Fibroblast of lung (primary cell): ENCODE measurements at places on chromosomes 1 and 21. TPM values are rescaled to one million over a fixed set of nuclear protein-coding genes. Genes with fewer than 3 reads are reported as not detected.

DNA sequence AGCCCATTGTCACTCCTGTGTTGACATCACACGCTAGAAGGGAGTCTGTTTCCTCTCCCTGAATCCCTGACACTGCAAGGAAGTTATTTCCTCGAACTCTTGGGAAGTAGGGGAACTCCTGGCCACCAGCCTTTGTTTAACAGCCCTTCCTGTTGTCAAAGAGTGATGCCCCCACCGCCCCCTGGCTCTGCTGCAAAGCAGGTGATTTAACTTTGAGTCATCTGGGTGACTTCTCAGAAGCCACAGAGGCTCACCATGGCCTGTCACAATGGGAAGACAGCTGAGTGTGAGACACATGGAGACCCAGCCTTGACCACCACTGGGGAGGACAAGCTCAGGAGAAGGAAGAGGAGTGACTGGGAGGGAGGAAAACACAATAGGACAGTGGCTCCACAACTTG, 182.8 kb downstream of the PSMG1 start:
- H3K36me3 ChIP-seq, result no peaks in the 10 kb centered on the region
- H3K4me1 ChIP-seq, result peaks cover 21% of the 10 kb centered on the region
- no peak overlapping the region for H3K27ac ChIP-seq
- H3K4me3 ChIP-seq, result no peak overlapping the region
- no peak for DNase-seq

- no peak for DNase-seq
- H3K36me3 ChIP-seq, result no peaks in the 10 kb centered on the region
- no peaks in the 10 kb centered on the region for H3K4me1 ChIP-seq
- H3K27ac ChIP-seq, result no peak overlapping the region
These were observed 74.7 kb downstream of the RIPK4 start for GRCh38 chr21:41692185-41692565.

GRCh38 chr1:157134442-157134841, 3.8 kb downstream of the ETV3 start:
- DNase-seq, result no peak
- no peaks in the 10 kb centered on the region for H3K27me3 ChIP-seq
- H3K36me3 ChIP-seq, result peaks cover 9% of the 10 kb centered on the region

The ITGB2 gene
- not detected in 2 replicates for total RNA-seq

- H3K36me3 ChIP-seq, result no peaks in the 10 kb centered on the region
- peaks cover 30% of the 10 kb centered on the region for H3K27me3 ChIP-seq
- DNase-seq, result peak; percentile 11
- H3K4me3 ChIP-seq, result peak within 1 kb of the TSS; percentile 33
- peaks cover 4% of the 10 kb centered on the region for H3K4me1 ChIP-seq
- no peak within 1 kb of the TSS for H3K27ac ChIP-seq
These were observed at the start of gene TRIM67 for GRCh38 chr1:231161667-231162296. Gene TRIM67 (plus strand): TSS chr1:231162058. CDS start chr1:231162970, 912 bp downstream.

DNA sequence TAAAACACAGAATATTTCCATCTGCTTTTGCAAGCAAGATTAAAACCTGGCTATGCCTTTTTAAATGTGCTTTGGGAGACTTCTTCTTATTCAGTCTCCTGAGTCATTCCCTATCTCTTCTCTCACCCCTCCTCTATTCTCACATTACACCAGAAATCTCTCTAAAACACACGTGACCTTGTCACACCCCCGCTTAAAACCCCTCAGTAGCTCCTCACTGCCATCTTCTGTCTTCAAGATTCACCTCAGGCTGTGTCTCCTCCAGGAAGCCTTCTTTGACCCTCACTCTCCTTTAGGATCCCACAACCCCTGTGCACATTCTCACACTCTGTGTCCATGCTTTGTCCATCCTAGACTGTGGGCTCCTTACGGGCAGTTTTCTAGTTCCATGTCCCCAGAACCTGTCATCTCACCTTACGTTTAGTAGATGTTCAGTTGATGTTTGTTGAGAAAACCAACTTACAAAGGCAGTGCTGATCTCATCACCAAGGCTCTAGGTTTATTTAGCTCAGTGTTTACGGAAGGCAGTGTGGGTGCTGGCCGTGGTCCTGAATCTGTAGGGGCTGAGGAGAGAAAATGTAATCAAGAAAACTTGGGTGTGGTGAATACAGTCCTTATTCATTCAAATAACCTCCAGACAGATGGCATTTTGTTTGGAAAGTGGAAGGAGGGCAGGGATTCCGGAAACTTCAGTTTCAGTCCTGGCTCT, 143.5 kb downstream of the DMRTA2 start:
- H3K27ac ChIP-seq, result no peak overlapping the region
- DNase-seq, result peak; percentile 3

DNA sequence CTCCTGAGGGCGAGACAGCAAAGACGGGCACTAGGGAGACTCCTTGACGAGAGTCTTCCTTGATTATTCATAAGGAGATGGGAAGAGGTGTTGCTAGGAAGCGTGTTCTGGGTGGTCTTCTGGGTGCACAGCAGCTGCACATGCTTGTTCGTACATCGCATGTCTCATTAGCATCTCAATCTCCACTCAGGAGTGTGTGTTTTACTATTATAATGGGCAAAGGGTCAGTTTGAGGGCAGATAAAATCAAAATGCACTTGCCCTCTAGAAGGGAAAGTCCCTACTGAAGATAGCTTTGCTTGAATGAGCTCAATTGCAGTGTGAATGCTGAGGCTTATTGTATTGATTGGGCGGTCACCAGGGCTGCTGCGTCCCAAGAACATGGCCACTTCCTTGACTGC, 50.2 kb upstream of the SCCPDH start:
- H3K27me3 ChIP-seq, result no peaks in the 10 kb centered on the region
- no peaks in the 10 kb centered on the region for H3K36me3 ChIP-seq
- H3K27ac ChIP-seq, result no peak overlapping the region
- H3K4me1 ChIP-seq, result no peaks in the 10 kb centered on the region
- DNase-seq, result no peak

DNA sequence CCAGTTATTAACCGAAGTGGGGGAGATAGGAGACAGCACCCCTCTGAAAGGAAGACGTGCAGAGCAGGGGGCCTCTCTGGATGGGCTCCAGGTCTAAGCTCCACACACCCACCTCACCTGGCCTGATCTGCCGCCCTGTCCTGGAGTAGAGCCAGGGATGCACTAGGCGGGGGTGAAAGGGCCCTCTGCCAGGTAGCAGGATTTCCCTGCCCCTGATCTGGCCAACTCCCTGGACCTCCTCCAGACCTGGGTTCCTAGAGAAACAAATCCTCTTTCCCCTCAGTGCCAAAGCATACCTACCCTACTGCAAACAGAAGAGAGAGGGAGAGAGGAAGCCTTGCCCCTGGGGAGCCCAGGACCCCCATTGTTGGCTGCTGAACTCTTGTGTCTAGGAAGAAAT, 2.0 kb downstream of the CRABP2 start:
- H3K36me3 ChIP-seq, result peaks cover 8% of the 10 kb centered on the region
- peaks cover 21% of the 10 kb centered on the region for H3K4me1 ChIP-seq
- no peak overlapping the region for H3K27ac ChIP-seq
- H3K27me3 ChIP-seq, result no peaks in the 10 kb centered on the region

The MYOG gene
- total RNA-seq, result not detected in 2 replicates

The TEKT2 gene
- 0.26 and 0.50 TPM in 2 replicates for total RNA-seq

DNA sequence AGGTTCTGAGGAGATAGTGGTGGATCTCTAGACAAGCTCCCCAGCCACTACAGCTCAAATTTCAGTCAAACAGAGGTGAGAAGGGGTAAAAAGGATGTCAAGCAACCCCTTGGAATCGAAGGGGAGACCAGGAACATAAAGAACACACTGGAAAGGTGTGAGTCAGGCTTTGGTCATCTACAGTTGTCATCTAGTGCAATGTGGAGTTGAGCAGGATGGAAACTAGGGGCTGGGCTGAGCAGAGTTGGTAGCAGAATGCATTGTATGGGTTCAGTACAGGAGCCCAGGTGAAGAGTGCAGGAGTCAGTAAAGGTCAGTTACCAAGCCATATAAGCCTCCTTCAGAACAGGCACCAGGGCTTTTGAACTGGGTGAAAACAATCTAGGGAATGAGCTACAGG, 52.7 kb upstream of the VAV3 start:
- H3K4me1 ChIP-seq, result no peaks in the 10 kb centered on the region
- H3K27ac ChIP-seq, result no peak overlapping the region
- peak; percentile 42 for DNase-seq
- no peaks in the 10 kb centered on the region for H3K36me3 ChIP-seq
- H3K4me3 ChIP-seq, result no peak overlapping the region

GRCh38 chr21:38341546-38342012, 84.8 kb downstream of the KCNJ15 start:
- no peaks in the 10 kb centered on the region for H3K36me3 ChIP-seq
- H3K27ac ChIP-seq, result no peak overlapping the region
- no peak overlapping the region for H3K4me3 ChIP-seq

GRCh38 chr1:30524840-30525617, 198.4 kb downstream of the MATN1 start:
- H3K4me3 ChIP-seq, result no peak overlapping the region
- H3K27me3 ChIP-seq, result no peaks in the 10 kb centered on the region
- DNase-seq, result no peak
- H3K4me1 ChIP-seq, result peaks cover 3% of the 10 kb centered on the region
